ENCODE measurements at places on chromosomes 12 and 14.

DNA sequence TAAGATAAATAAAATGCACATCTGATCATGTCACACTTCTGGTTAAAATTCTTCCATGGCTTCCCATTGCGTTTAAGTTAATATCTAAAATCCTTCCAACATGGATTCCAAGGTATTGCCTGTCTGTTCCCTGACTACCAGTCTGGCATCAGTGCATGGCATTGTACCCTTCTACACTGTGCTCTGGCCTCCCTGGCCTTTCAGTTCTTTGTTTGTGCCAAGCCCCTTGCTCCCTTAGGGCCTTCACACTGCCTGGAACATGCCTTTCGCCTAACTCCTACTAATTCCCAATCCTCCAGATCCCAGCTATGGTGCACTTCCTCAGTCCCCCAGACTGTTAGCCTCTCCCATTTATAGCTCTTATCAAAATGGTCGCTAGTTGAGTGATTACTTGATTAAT, 6.3 kb downstream of the CIPC start:
- no peak for DNase-seq

GRCh38 chr12:47903927-47904712, 674 bp downstream of the VDR start:
- DNase-seq, result peak; percentile 84

DNA sequence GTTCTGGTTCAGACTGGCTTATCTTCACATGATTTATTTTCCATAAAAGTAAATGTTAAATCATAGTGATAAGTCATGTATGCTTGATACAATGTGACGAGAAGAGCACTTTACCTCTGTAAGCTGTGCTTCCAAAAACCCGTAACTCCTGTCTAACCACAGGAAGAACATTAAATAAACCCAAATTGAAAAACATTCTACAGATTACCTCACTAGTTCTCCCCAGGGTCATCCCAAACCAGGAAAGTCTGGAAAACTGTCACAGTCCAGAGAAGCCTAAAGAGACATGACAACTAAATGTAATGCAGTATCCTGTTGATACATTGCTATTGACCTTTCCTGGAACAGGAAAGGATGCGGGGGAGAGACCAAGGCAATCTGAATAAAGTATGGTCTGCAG, 32.5 kb upstream of the DUSP6 start:
- no peak for DNase-seq

- DNase-seq, result no peak
Observed at GRCh38 chr12:89238593-89238992, 113.7 kb downstream of the DUSP6 start.

- DNase-seq, result no peak
Observed at GRCh38 chr14:50331596-50331995, 19.5 kb downstream of the DMAC2L start.

DNA sequence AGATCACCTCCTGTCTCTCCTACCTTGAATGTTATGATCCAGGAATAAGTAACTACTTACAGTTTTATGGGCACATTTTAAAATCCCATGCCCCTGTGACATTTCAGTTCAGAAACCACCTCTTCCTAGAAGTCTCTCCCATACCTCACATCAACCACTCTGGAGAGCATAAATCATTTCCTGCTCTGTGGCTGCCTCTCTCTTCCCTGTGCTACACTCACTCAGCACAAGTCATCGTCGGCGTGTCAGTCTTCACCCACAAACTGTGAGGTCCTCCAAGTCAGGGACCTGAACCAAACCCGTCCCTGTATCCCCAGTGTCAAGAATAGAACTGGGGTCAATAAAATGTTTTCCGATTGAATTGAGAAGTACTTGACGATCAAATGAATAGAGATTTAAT, 863.3 kb downstream of the BCL11B start:
- DNase-seq, result no peak

DNA sequence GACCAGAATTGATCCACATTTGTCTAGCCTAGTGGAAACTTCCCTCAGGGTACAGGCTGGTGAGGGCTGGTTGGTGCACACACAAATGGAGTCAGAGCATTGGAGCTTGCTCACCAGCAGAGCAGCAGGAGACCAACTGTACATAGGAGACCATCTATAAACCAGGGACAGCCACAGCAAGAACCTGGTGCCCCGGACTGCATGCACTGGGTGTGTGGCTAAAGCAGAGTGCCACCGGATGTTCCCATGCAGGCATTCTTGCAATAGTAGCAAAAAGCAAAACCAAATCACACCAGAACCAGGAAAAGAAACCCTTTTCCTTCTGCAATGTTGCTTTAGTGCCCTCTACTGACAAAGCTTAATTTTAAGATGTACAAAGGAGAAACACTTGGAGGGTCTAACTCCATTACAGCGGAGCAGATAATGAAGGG, 136.4 kb downstream of the MDGA2 start:
- DNase-seq, result no peak

DNA sequence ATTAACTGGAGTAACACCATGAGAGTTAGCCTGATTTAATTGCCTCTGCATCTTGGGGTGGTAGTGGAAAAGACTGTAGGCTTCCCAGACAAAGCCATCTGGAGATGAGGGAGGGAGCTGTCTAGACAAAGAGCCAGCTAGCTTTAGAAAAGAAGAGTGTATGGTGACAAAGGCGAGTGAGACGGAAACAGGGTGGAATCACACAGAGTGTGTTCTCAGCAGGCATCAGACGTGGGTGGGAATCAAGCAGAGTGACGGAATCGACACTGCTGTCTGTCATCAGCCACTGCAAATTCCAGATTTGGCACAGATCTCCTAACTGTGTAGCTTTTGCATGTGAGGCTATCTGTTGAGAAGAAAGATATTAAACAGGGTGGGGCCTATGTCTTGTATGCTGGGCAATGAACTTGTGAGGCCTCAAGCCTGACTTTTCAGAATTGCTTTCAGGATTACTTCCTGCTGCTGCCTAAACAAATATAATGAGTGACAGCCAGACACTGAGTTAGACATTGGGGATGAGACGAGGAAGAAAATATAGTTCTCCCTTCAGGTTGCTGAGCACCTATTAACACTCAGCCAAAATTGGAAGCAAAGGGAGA, 236.5 kb upstream of the GRIP1 start:
- DNase-seq, result no peak

DNA sequence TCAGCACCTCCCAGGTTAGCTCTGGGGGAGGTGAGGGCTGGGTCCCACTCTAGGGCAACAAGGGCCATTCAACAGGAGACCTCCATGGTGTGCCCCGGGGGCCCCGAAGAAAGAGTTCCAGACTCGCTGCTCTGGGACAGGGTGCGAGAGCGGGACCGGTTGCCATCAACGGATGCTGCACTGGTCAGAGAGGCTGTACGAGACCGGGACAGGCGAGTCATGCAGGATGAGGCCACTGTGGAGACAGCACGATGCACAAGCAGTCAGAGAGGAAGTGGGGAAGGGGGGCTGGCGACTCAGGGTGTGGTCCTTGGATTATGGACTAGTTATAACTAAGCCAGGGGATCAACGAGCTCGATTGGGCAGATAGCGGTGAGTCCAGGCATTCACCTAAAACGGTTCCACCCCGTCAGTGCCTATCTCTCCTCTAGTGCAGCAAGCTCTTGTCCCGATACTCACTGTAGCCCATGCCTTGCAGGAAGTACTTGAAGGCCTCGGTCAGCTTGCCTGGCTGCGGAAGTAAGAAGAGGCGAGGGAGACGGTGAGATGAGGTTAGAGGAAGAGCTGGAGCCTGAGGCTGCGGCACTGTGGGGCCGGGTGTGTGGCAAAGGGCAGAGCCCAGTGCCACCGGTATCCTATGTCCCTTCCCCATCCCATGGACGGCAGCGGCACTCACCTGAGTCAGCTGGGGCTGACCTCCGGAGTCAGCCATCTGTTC, 7.2 kb downstream of the NDRG2 start:
- no peak for DNase-seq

DNA sequence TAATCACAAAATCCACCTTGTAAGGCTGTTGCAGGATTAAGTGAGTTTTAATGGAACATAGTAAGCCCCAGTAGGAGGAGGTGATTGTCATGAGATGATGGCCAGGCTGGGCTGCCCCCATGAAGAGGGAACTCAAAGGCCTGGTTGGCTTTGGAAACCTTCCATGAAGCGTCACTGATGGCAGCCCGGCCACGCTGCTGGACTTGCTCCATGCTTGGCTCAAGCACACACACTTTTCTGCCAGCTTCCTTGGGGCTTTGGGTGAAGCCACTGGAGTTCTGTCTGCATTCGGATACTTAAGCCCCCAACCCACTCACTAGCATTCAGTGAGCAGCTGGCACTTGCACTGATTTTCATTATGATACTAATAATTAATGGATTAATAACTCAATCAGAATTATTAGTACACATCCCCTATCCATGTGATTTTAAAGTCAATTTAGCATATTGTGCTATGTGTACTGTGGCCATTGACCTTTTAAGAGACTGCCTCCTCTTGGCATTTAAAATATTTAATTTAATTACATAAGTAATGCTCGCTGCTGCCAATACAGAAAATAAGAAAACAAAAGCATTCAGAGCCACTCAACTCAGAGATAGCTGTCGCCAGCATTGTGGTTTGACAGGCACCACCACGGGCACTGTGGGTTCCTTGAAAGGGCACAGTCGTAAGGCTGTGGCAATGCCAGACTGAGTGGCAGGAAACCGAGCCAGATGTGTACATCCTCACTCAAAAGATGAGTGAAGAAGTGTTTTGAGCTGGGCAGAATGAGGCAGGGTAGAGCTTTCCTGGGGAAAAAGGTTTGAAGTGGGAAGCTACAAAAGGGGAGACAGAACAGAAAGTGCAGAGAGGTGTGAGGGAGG, 15.9 kb downstream of the KRT85 start:
- DNase-seq, result no peak

- no peak for DNase-seq
Observed at GRCh38 chr14:31596342-31597095, 35.3 kb downstream of the NUBPL start.

- no peak for DNase-seq
Observed at GRCh38 chr14:21298358-21298757, 18.5 kb downstream of the RPGRIP1 start.

DNA sequence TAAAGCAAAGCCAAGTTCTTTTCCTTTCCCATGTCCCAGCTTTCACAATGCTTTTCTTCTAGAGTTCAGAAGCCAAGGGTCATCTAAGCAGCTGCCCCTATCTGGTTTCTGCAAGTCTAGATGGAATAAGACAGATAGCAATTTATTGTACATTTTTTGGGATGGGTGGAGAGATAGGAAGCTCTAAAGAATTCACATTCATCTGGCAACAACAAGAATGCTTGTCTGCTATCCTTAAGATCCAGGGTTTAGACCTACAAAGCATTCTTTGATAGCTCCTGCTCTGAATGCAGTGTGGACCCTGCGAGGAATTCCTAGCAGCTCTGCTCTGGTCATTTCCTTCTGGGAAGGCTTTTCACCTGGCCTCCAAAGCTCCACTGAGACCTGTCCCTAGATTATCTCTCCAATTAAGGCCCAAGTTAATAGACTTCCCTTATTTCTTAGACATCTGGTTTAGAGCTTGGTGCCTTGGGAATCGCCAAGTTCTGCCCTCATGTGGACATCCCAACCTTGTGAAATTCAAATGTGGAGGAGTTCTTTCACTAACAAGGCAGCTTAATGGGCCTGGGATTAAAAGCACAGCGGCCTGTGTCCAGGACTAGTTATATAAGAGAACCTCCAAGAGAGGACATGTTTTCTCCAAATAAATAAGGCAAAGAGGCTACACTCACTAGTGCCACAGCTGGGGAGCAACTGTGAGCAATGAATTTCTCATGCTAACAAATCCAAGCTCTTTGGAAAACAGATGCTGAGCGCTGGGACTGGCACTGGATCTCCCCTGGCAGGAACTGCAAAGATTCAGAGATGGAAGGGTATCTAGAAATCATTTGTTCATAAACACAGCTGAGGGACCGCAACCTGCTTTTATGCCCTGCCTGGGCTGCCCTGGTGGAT, 384.5 kb upstream of the DDHD1 start:
- no peak for DNase-seq

DNA sequence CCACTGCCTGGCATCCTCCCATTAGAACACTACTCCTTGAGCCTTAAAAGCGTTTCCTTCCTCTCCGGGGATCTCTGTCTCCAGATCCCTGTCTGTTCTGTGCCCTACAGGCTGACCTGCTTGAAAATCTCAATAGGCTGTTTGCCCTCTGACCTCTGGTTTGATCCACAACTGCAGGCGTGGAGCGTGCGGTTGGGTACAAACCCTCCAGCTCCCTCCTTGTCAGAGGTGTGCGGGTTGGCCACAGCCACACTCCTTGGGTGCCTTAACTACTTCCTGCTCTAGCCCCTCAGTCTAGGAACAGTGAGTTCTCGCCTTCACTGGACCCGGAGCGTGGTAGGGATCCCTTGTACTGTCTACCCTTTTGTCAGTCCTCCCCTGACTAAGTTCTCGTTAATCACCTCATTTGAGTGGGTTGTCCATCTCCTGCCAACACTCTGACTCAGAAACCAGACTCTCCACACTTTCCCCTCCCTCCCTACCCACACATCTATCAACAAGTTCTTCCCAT, 33.1 kb downstream of the CMKLR1 start:
- DNase-seq, result no peak

- no peak for DNase-seq
Observed at GRCh38 chr14:104726600-104727451, 2.8 kb downstream of the ADSS1 start.
